ENCODE measurements at places on chromosomes 6 and 20.

DNA sequence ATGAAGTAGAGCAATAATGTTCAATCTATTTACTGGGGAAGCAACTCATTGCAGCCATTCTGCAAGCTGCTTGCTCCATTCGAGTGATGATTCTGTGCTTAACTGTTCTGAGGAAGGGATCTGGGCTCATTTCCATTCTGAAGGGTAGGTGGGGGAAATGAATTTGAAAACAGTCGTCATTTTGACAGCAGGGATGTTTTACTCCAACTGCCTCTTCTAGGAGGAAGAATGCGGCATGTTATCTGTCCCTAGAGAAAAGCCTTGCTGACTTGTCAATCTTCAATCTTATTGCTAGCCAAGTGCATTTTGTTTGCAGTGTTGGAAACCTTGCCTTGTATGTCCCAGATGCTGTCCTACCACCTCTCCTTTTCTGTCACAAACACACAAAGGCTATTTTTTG lies 105.9 kb downstream of the PRDM13 start:
- DNase-seq = no peak

DNA sequence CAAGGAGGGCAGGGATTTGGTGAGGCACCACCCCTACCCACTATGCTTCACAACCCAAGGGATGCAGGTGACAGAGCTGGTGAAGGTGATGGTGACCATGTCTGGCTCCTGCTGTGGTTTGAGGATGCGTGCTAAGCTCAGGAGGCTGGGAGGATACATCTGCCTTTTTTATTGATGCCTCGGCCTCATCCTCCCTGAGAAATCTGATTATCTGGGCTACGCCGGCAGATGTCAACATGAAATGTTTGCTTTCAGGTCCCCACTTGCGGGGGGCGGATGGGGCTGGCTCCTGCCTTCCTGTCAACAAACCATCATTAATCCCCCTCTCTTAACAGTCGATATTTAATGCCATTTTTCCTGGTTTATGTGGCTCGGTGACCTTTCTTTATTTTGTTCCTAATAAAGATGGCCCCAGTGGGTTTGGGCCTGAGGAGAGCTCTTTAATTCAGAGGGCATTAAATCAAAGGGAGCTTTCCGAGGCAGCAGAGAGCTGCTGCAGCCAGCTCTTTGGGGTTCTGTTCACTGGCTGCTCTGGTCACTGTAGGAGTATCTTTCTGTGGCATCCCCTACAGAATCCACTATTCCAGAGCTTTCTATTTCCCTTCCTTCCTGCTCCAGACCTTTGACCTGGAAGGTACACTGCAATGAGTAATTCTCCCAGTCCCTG lies 33.5 kb upstream of the LRFN2 start:
- no peak for DNase-seq

- DNase-seq = no peak
These were observed 16.0 kb downstream of the SOD2 start for GRCh38 chr6:159676890-159677505.

- DNase-seq = no peak
These were observed 45.4 kb downstream of the CEP162 start for GRCh38 chr6:84182001-84182400.

DNA sequence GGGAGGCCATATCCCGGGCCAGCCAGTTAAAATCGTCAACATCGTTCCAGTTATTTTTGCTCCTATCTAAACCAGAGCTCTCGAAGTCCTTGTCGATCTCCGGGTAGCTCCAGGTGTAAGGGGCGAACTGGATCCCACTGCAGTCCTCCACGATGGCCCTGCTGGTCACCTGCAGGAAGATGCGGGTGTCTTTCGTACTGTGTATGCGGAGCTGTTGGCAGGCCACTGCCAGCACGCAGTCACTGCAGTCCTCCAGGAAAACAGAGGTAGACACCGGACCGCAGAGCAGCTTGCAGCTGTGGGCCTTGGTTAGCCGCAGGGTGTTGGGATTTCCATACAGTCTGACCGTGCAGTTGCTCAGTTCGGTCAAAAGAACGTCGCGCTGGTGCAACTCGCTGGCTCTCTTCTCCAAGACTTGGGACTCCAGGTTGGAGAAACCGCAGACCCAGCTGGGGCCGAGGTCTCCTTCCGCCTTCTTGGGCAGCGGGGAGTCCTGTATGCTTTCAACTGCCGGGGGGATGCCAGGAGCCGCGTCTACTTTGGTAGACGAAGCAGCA lies 742 bp downstream of the TBCC start:
- DNase-seq = no peak

GRCh38 chr20:19019734-19020364 lies 192.6 kb upstream of the SLC24A3 start:
- DNase-seq = no peak

- DNase-seq = no peak
These were observed 247.1 kb downstream of the HIVEP2 start for GRCh38 chr6:142697922-142698321.

DNA sequence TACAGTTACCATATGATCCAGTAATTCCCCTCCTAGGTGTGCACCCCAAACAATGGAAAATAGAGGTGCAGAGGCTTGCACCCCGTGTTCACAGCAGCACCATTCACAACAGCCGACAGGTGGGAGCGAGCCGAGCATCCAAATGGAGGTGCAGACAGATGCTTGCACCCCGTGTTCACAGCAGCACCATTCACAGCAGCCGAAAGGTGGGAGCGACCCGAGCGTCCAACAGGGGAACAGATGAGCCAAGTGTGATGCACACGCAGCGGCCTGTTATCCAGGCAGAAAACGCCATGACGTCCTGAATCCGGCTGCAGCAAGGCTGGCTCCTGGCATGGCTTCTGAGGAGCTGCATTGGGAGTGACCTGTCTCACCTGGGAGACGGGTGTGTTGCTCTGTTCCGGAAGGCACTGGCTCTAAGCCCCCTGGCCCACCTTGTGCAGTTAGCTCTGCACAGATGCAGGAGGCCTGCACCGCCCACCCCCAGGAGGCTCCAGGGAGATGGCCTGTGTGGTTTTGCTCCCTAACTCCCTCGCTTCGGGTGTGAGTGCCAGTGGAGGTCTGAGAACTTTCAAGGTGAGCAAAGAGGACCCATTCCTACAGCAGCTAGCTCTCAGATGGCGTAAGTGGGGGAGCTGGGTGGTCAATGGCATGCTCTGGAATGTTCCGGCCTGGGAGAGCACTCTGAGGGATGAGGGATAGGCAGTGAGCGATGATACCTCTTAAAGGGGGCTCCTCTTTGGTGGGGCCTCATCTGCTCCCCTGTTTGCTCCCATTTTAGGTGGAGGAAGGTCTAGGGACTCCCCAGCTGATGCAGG lies 47.8 kb upstream of the FRMD1 start:
- DNase-seq = no peak

DNA sequence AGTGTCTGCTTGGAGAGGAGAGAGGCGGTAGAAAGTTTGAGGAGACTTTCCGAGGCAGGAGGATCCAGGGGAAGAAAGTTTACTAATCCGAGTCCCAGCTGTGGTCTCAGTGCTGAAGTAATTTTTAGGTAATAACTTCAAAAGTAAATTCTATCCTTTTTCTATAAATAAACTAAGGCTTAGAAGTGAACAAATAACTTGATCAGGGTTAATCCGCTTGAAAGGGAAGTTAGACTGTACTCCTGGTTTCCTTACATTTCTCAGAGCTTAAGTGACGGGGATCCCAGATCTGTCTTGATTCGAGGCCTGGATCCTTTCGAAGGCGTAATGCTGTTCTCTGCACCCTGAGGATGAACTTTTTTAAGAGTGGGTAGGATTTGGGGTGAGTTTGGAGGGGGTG lies 2.6 kb downstream of the STK35 start:
- DNase-seq = no peak

GRCh38 chr6:56096541-56096940 lies 150.8 kb downstream of the COL21A1 start:
- no peak for DNase-seq

- DNase-seq = no peak
These were observed 168.1 kb downstream of the GRM4 start for GRCh38 chr6:33977606-33978411.

DNA sequence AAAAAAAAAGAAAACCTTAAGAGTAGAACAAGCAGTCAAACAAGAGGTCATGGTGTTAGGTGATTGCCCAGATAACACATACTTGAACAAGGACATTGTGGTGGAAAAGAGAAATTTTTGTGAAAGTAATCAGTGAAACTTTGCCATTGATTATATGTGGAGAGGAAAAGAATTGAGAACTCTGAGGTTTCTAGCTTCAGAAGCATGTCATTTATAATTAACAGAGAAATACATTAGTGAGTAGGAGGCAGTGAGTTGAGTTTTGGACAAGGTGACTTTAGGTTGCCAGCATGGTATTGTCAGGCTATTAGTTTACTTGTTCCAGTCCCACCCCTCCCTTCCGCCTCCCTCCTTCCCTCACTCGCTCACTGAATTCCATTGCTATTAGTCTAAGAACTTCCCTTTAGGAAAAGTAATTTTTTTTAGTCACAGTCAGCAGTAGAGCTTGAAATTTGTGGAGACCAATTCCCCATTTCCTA lies 17.2 kb downstream of the TAB2 start:
- DNase-seq = no peak

Measured in Jurkat, Clone E6-1 (cell line).